ENCODE measurements at places on chromosomes 3 and 15. TPM values are rescaled to one million over a fixed set of nuclear protein-coding genes. Genes with fewer than 3 reads are reported as not detected.

DNA sequence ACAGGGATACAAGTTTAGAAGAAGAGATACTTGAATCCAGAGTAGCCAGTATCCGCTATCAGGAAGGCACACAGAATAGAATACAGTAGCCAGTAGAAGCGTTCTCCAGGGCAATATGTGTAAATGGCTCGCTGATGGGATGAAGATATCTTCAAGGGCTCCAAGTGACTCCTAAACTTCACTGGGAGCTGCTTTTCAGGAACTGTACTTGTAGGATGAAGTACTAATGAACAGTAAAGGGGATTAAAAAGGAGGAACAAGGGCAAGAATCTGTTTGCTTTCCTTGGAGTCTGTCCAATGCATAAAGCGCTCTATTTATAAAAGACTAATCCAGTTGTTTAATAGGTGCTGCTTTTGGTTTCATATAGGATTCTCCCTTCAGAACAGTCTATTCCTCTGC is 78.4 kb downstream of the THRB start:
- DNase-seq, result no peak

VPS8 gene
- 59.1 TPM for total RNA-seq

LRRN1 gene
- total RNA-seq, result 1.4 TPM

TEX55 gene
- not detected for total RNA-seq

- no peak for DNase-seq
Measured at GRCh38 chr3:56868706-56869105, 67.0 kb upstream of the ARHGEF3 start.

LMCD1 gene
- total RNA-seq, result 0.69 TPM

LPP gene
- total RNA-seq, result 49.6 TPM

CLDN18 gene
- not detected for total RNA-seq
